ENCODE measurements at places on chromosomes 2 and 18. TPM values are rescaled to one million over a fixed set of nuclear protein-coding genes. Genes with fewer than 3 reads are reported as not detected.

C2orf15 gene
- total RNA-seq, result not detected

DNA sequence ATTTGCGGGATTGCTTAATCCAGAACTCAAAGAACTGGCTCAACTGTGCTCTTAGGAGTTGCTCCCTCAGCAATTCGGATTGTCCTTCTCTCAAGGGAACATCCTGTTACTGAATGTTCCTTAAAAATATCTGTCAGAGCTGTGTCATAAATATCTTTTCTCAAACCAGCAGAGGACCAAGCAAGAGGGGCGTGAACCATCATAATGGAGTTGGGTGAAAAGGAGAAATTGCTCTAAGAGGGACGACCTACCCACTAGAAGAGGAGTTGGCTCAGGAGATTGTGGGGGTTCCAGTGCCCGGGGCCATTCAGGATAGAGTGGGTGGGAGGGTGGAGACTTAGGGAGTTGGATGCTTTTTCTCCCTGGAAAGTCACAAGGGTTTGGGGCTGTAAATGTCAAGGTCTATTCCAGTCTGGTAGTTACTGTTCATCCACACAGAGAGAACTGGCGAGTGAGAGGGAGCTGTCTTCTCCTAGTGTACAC lies 59.5 kb downstream of the MERTK start:
- peaks cover 47% of the 10 kb centered on the region for H3K4me1 ChIP-seq
- no peak for DNase-seq
- peak overlapping the region; percentile 83 for H3K27ac ChIP-seq
- no peaks in the 10 kb centered on the region for H3K36me3 ChIP-seq
- H3K27me3 ChIP-seq, result no peaks in the 10 kb centered on the region

DNA sequence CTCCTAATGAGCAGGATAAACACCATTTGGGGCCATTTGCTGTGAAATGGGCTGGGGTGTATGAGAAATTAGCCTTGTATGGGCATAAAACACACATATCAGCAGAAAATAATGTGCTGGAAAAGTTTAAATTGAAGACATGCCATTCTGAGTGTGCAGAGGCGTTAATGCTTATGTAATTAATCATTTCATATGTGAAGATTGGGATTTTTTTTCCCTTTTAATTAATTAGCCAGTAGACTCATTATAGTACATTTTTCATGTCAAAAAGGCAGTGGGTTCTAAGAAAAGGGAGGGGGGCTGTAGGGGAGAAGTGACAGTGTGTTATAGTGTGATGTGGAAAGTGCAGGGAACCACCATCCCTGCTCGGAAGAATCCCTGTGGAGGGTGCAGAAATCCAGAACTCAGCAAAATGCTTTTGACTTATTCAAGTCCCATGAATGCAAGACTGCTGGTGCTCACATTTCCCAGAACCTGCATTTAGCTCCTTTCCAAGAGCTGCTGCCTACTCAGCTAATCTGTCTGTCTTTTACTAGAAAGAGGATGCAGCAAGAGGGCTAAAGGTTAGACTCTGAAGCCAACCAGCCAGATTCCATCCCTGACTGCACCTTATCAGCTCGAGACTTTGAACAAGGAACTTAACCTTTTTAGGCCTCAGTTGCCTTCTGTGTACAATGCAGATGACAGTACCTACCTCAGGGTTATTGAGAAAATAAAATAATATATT lies 11.6 kb upstream of the COX7A2L start:
- no peak overlapping the region for H3K27ac ChIP-seq
- H3K4me1 ChIP-seq, result peaks cover 17% of the 10 kb centered on the region
- DNase-seq, result no peak
- H3K4me3 ChIP-seq, result no peak overlapping the region
- no peaks in the 10 kb centered on the region for H3K27me3 ChIP-seq

DNA sequence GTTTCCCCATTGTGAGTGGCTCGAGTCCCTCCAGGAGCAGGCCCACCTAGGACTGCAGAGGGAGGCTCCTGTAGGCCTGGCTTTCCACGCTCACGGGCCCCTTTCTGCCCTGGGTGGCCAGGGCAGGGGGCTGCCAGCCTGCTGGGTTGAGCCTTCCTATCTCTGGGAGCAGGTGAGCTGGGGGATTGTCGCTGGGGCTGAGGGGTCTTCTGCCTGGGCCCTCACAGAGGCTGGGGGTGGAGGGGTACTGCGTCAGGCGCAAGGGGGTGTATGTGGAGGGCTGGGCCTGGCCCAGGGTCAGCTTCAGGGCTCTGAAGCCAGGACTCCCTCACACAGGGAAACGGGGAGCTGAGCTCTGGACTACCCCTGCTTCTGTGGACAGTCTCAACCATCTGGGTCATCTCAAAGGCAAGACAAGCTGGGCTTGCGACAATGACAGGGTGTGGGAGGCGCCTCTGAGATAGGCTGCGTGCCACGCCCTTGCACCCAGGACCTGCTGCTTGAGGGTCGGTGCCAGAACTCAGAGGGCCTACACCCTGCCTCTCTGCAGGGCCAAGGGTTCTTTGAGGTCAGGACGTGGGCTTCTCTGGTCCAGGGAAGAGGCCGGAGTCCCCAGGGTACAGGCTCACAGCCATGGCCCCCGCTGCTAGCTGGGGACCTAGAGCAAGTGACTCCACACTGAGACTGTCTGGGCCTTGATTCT lies 206.1 kb downstream of the TWIST2 start:
- no peaks in the 10 kb centered on the region for H3K4me1 ChIP-seq
- H3K36me3 ChIP-seq, result peaks cover 88% of the 10 kb centered on the region
- no peak for DNase-seq
- H3K27me3 ChIP-seq, result no peaks in the 10 kb centered on the region

- peaks cover 68% of the 10 kb centered on the region for H3K27me3 ChIP-seq
- peak within 1 kb of the TSS; percentile 75 for H3K4me3 ChIP-seq
- H3K36me3 ChIP-seq, result no peaks in the 10 kb centered on the region
- DNase-seq, result peak; percentile 75
- peaks cover 26% of the 10 kb centered on the region for H3K4me1 ChIP-seq
These were observed at the start of gene EMILIN2 for GRCh38 chr18:2846636-2847316. Gene EMILIN2, plus strand, starts transcription at chr18:2847006. Its CDS starts 183 bp downstream, at chr18:2847189.

GCG gene
- total RNA-seq, result not detected

DNA sequence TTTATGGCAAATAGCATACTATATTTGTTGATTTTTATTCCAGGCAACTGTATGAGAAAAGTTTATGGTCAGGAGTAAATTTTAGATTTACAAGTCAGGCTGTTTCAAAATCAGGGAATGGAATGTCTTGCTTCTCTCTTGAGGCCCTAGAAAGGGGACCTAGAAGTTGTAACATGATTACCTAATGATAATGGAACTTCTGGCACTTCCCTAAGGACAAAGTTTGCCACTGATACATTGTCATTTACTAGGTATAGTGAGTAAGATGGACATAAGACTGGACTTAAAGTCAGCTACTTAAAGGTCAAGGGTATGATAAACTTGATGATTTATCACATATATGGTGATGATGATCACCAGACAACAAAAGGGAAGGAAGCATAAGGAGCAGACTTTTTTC lies 103.3 kb upstream of the VRK2 start:
- no peaks in the 10 kb centered on the region for H3K36me3 ChIP-seq
- no peak overlapping the region for H3K27ac ChIP-seq
- H3K27me3 ChIP-seq, result no peaks in the 10 kb centered on the region
- no peak for DNase-seq
- no peak overlapping the region for H3K4me3 ChIP-seq
